DMS 273 treated with DMSO at 0.1 percent for 48 hours (cell line): ENCODE measurements at places on chromosomes 1 and 21.

DNA sequence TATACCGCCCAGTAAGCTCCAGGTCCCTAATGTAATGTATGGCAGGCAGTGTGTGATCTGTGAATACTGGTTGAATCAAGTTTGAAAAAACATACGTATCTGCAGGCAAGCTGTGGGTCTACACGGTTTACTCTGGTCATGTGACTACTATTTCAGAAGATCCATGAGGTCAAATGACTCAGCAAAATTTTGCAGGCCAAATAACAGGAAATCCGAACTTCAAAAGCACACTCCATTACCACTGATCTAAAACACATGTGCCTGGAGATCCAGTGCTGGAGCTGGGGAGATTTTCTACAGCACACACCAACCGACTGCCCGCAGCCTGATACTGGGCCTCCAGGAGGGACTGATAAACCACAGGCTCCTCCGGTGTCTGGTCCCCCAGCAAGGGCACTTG lies 64.5 kb upstream of the SLC44A3 start:
- no peak for DNase-seq

DNA sequence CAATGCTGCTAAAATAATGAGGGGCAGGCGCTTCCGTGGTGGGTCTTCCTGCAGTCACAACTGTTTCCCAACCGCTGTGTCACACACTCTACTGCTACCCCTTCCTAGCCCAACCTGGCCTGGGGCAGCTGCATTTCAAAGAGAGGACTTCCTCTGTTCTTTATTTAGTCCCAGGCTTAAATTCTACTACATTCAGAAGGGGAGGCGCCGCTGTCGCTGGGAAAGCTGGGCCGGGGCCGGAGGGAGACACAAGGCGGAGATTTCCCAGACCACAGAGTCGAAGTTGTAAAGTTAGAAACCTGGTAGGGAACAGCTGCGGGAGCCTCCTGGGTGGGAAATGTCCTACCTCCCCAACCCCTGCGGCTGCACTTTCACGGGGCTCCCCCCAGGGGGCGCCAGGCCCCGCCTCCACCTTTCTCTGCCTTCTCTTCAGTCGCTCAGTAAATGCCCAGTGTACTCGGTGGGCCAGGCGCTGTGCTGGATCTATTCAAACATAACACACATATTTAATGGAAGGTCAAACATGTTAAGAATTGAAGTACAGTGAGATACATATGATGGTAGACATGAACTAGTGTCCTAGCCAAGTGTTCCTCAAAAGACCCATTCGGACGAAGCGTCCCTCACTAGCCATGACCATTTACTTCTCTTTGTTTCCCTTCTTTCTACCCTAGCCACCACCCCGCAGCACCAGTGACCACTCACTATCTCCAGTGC lies 23.1 kb downstream of the DYRK3 start:
- no peak for DNase-seq

DNA sequence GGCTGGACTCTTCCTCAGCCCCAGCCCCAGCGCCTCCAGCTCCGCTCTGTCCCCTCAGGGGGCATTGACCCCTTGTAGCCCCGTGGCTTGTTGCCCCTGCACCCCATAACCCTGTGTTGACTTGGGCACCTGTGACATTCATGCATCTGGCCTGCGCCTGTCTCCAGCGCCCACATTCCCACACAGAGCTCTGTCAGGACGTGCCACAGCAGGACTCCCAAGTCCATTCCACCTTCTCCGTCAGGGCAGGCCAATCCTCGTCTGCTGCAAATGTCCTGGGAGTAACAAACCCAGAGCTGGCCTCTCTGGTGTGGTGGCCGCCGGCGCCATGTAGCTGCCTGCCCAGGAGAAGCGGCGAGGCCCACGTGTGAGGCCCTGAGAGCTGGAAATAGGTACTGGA lies 60.6 kb downstream of the AGPAT3 start:
- DNase-seq: no peak

DNA sequence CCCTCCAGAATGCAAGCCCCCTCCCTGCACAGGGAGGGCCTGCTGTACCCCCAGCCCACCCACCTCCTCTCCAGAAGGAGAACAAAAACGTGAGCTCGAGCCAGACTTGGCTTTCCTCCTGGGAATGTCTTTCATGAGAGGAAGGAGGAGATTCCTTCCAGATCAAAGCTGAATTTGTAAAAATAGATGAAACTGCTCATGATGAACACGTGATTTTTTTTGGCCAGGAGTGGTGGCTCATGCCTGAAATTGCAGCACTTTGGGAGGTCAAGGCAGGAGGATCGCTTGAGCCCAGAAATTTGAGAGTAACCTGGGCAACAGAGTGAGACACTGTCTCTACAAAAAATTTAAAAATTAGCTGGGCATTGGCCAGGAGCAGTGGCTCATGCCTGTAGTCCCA lies 21.8 kb downstream of the GPR157 start:
- DNase-seq: no peak

DNA sequence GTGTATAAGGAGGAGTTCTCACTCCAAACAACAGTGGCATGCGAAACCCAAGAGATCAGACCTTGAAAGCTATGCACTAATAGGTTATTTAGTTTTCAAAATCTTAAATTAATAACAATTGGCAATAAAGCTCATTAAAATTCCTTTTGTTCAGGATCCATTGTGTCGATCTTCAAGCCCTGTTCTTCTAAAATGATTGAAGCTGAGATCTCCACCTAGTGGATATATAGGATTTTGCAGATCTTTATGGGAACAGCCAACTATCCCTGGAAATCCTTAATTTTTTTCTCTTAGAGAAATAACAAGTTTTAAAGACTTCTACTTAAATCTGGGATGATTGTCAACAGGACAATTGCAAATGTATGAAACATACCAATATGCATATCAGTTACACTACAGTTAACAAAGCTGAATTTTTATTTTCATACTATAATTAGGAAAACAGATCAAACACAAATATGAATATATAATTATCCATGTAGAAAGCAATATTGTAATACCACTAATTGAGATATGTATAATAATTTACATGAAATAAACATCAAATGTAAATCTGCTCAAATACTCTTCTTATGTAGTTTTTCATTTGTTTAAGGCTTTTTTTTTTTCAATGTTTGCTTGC lies 43.3 kb downstream of the LRRC53 start:
- DNase-seq: peak; percentile 33
